Amniotic stem cell (primary cell): ENCODE measurements at places on chromosomes 2 and 18.

- no peak for DNase-seq
Measured at GRCh38 chr2:176536439-176537133, 267.3 kb downstream of the MTX2 start.

GRCh38 chr2:240292035-240292574 lies 143.4 kb upstream of the GPC1 start:
- no peak for DNase-seq

GRCh38 chr2:241216211-241216761 lies 27.8 kb downstream of the ANO7 start:
- no peak for DNase-seq

DNA sequence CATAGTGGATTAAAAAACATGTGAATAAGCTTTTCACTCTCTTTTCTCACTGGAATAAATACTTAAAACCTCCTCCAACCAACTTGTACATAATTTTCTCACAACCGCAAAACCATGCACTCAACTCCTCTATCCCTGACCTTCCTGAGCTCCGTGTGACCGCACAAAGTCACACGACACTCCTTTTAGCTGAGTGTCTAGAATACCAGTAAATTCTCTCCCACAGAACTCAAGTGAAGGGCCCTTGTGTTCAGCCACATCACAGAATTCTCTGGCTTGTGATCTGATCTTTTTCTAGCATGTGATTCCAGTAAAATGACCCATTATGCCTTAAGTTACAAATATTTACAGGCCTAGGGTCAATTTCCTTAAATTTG lies 91.2 kb upstream of the ARL4C start:
- no peak for DNase-seq

GRCh38 chr18:78685980-78686530 lies 293.6 kb upstream of the SALL3 start:
- no peak for DNase-seq

GRCh38 chr2:138640921-138641676 lies 139.1 kb downstream of the NXPH2 start:
- no peak for DNase-seq

DNA sequence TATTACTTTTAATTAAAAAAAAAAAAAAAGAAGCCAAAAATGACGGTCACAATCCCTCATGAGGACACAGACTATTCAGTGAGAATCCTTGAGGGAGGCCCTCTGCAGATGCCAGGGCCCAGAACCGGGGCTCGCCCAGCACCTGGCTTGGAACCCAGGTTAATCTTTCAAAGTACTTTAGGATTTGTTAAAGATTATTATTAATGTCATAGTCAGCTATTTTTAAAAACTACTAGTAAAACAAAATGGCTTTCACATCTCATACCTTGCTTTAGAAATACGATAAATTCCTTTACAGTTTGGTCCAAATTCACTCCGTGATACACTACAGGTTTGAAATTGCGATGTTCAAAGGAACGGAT lies 27.1 kb downstream of the C2orf76 start:
- DNase-seq, result no peak
